ENCODE measurements at places on chromosomes 6 and 20.

DNA sequence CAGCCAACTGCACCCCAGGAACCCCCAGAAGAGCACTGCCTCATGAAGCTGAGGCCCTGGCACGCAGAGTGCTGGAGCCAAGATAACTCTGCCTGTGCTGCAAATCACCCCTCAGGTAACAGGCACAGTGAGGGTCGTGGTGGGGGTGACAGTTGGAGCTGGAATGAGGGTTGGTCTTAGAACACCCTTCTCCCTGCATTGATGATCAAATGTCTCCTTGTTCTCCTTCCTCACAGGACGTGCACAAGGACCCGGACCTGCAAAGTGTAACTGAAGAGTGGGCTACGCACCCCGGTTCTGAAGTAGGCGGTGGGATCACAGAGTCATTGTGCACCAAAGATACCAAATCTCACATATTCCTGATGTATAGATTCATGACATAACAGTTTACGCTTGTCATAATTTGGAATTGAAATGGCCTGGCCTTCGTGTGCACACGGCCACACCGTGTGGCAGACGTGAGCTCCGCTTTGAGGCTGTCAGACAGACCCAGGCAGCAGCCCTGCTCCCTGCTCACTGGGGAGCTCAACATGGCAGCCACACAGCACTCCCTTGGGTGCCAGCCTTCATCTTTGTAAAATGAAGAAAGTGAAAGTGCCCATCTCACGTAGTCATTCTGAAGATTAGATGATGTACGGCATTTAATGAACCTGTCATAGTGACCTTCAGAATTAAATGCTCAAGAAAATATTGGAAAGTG, 8.8 kb downstream of the THBS2 start:
- DNase-seq, result no peak

DNA sequence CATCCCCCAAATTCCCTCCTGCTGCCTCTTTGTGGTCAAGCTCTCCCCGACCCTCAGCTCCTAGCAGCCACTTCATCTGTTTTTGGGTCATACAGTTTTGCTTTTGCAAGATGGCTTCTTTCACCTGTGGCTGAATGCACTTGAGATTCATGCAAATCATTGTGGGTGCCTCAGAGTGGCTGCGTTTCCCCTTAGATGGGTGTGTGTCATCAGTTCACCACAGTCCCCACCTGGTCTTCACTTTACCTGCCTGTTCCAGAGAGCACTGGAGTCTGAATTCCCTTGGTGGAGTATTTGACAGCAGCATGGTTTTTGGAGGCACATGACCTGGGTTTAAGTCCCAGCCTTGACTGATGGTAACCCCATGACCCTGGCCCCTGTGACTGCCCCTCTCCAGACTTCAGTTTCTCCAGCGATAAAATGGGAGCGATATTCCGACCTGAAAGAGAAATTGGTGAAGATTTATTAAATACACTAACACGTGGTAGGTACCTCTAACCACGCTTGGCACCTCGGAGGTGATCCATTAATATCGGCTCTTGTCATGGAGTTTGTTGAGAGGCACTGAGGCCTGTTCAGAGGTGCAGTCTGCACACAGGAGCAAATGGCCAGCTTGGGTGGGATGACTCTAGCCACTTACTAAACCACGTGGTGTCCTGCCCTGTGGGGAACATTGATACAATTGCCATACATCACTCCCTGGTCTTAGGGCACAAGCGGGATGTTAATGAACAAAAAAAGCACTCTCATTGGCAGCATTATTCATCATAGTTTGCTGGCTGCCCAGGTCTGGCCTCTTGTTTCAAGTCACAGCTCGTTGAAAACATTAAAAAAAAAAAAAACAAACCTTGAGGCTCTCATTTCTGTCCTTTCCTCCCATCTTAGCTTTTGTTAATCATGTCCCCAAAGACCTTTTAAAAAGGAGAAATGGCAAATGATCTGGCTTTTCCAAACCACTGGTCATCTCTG, 167.2 kb upstream of the KCNG1 start:
- DNase-seq, result no peak

DNA sequence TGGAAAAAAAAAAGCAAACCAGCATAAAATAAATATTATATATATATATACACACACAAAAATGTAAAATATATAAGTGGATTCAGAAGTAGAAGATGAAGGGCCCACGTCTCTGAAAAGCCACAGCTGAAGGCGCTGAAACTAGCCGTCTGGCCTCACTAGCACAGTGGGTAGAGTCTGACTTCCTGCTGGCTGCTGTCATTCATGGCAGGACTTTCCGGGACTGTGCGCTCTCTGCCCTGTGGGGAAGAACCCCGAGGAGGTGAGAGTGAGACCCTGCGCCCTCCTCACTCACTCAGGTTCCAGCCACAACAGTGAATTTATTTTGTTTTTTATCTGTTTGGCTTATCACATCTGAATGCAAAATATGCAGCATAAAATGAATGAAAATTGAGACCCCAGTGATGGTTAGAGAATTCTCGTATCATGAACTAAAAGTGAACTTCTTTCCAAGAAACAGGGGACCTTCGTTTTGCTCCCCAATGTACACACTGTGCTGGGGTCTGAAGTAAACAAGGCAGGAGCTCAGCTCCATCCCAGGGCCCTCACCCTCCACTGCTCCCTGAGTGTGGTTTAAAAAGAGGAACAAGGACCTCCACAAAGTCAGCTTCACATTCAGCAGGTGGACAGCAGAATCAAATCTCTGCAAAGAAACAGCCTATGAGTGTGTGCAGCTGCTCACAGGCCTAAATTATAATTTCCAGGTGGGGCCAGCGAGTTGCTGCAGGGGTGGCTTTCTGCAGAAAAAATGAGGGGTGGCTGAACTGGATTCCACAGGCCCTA, 1.3 kb upstream of the RAMACL start:
- no peak for DNase-seq

DNA sequence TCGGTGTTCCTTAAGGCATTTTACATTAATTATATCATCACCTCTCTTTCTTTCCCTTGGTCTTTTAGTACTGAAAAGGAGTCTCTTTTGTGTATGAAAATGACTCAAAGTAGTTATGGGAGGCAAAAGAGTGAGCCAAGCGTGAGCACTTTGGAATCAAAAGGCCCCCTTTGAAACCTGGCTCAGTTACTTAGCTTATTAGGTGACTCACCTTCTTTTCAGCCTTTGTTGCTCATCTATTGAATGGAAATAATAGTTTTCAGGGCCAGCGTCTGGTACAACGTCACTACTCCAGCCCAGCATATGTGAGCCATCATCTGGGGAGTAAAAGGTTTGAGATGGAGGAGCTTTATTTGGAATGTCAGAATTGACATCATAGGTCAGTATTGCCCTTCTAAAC, 147.4 kb upstream of the SCGN start:
- DNase-seq, result no peak

GRCh38 chr6:16523606-16524379, 237.5 kb downstream of the ATXN1 start:
- DNase-seq, result no peak

GRCh38 chr6:149717255-149717587, 680 bp downstream of the LATS1 start:
- DNase-seq, result no peak

DNA sequence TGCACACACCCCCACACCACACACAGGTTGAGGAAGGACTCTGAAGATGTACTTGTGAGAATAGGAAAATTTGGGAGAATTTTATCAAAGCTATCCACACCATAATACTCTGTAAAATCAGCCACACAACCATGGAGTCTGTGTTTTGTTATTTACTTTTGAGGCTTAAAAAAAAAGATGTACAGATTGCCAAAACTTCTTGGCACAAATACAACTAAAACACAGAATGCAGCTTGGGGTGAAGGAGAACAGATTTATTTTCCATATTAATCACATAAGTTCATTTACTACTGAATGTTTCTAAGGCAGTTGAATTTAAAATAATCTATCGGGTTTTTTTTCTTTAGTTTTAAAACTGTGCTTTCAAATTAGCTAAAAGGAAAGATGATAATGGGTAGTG, 32.8 kb upstream of the KCNQ5 start:
- DNase-seq, result no peak

- no peak for DNase-seq
Observed at GRCh38 chr6:41503827-41504465, 42.2 kb upstream of the FOXP4 start.

GRCh38 chr6:50978380-50979170, 159.9 kb downstream of the TFAP2B start:
- DNase-seq, result no peak

DNA sequence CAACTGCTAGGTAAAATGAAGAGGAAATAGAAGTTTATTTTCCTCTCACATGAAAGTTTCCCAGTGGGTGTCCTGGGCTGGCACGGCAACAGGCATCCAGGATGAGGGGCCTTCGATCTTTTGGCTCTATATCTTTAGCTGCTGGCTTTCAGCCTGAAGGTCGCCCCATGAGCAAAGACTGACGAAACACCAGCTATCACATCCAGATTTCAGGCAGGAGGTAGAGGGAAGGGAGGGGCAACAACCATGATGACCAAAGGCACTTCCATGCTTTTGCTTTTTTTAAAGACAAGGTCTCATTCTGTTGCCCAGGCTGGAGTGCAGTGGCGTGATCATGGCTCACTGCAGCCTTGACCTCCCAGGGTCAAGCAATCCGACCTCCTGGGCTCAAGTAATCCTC, 387.9 kb downstream of the RNGTT start:
- no peak for DNase-seq

- no peak for DNase-seq
Observed at GRCh38 chr6:82534876-82535275, 171.3 kb downstream of the TPBG start.

GRCh38 chr6:156508923-156509322, 268.3 kb upstream of the ARID1B start:
- DNase-seq, result no peak

GRCh38 chr6:168222115-168223043, 97.2 kb downstream of the DACT2 start:
- no peak for DNase-seq

GRCh38 chr6:1123386-1124375, 188.2 kb upstream of the FOXQ1 start:
- no peak for DNase-seq

DNA sequence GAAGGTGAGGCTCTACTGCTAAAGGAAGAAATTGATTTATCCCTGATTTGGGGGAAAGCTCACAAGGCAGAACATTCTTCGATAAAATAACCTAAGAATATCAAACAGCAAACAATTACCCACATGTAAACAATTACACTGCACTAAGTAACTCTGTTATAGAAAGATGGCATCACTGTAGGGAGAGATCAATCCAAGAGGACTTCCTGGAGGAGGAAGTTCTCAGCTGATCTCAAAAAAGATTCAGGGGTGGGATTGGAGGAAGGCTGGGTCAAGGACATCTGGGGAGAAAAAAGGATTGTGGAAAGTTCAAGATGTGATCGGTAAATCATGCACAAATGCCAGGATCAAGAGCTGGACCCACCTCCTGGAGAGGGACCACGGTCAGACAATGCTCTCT, 361.0 kb upstream of the SULF2 start:
- DNase-seq, result no peak

- no peak for DNase-seq
Observed at GRCh38 chr20:58155148-58155925, 73.1 kb downstream of the ANKRD60 start.

GRCh38 chr6:29946223-29947076, 4.1 kb downstream of the HLA-A start:
- no peak for DNase-seq

GRCh38 chr6:37717836-37718251, 20.2 kb upstream of the MDGA1 start:
- DNase-seq, result no peak

- no peak for DNase-seq
Observed at GRCh38 chr6:145257704-145258103, 477.6 kb downstream of the EPM2A start.

DNA sequence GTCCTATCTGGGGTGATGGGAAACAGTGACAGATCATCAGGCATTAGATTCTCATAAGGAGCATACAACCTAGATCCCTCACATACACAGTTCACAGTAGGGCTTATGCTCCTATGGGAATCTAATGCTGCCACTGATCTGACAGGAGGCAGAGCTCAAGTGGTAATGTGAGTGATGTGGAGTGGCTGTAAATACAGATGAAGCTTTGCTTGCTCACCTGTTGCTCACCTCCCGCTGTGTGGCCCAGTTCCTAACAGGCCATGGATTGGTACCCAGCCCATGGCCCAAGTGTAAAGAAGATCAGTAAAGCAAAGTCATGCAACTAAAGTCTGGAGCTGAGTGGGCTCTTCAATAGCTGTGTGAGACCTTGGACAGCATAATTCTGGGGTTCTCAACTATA, 65.9 kb downstream of the PKIB start:
- DNase-seq, result no peak

GRCh38 chr20:57040466-57040865, 226.0 kb downstream of the BMP7 start:
- no peak for DNase-seq

GRCh38 chr6:132354517-132355167, 46.6 kb downstream of the MOXD1 start:
- DNase-seq, result peak; percentile 7

All from stimulated activated CD8-positive, alpha-beta memory T cell treated with anti-CD3 and anti-CD28 coated beads, Interleukin-2, amount 100 ng/mL, for 1 hour (primary cell).